ENCODE measurements at places on chromosomes 5 and 9. TPM values are rescaled to one million over a fixed set of nuclear protein-coding genes. Genes with fewer than 3 reads are reported as not detected.
A peak's percentile ranks its signal among the peaks of the same experiment; 100 is the strongest.

- peak; percentile 27 for DNase-seq
Measured at GRCh38 chr5:124581738-124582560, 164.5 kb downstream of the ZNF608 start.

DNA sequence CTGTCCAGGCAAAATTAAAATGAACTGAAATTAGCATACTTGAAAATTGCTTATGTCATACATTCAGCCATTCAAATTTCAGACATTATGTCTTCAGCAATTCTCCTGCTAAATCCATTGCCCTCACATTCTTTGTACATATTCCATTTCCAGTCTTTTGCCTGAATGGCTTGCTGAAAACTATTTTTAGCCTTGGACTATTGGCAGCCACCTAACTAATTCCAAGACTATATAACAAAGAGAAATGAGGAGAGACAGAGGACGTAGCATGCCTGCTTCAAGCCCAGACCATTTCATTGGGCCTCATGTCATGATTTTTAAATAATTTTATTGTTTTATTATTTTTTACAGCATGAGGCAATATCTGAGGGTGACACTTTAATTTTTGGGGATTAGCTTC lies 100.3 kb downstream of the MRPS30 start:
- DNase-seq, result no peak

- DNase-seq, result peak; percentile 30
Measured at GRCh38 chr5:74595143-74595925, 45.2 kb downstream of the ENC1 start.

DNA sequence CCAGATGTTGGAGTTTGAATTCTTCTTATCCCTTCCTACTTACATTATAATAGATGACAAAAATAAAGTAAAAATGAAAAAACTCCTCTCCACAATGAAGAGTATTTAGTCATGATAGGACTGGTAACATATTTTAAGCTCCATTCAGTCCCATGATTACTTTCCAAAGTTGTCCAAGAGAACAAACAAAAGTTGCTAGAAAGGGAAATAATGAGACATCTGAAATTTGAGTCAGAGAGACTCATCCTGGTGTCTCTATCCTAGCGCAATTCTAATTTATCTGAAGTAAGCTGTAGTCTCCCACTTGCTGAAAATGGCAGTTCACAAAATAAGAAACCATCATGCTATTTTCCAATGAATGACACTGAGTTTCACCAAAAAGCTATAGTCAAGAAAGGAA lies 152.2 kb downstream of the BNC2 start:
- no peak for DNase-seq

Gene IL13
- not detected for polyA plus RNA-seq

DNA sequence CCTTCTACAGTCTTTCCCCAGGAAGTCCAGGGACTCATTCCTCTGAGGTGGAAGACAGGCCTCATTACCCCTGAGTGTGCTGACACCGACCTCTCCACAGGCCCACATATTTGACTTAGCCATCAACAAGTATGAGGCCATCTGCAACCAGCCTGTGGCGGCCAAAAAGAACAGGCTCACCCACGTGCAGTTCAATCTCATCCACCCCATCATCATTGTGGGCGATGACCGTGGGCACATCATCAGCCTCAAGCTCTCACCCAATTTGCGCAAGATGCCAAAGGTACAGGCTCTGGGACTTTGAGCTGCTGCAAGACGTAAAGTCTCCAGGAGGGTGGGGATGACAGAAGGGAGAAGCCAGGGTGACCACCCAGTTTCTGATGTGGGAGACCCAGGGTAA lies 5.6 kb downstream of the ENHO start:
- DNase-seq, result no peak

Measured in AG04450 (cell line).